ENCODE measurements at places on chromosomes 5 and 9.

- DNase-seq, result no peak
These were observed 9.9 kb downstream of the C9orf85 start for GRCh38 chr9:71921190-71921814.

GRCh38 chr5:13831351-13831750 lies 113.1 kb downstream of the DNAH5 start:
- no peak for DNase-seq

DNA sequence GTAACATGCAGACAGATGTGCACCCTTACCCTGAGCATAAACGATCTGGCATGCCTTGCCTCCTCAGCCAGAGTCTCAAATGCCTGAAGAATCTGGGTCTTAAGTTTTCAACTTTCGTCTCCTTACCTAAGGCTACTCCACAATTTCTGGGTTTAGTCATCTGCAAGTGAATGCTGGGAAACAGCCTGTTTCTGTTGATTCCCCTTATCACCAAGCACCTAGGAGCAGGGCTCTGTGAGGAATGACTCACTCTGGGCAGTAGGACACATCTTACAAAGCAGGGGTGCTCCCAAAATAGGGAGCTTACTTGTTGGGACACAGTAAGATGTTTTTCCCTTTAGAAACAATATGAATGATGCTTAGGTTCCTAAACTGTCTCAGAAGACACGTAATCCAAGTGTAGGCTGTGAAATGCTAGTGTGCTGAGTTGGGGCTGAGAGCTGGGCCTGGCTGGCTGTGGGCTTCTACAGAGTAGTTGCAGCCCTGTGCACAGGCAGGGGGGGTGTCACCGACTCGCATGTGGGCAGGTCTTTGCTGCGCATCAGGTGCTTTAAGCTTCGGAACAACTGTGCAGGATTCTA lies 58.0 kb downstream of the DAP start:
- DNase-seq, result no peak

GRCh38 chr9:77554586-77555105 lies 93.5 kb downstream of the GNA14 start:
- DNase-seq, result no peak

- DNase-seq, result no peak
These were observed 34.3 kb downstream of the PCA3 start for GRCh38 chr9:76798527-76798926.

DNA sequence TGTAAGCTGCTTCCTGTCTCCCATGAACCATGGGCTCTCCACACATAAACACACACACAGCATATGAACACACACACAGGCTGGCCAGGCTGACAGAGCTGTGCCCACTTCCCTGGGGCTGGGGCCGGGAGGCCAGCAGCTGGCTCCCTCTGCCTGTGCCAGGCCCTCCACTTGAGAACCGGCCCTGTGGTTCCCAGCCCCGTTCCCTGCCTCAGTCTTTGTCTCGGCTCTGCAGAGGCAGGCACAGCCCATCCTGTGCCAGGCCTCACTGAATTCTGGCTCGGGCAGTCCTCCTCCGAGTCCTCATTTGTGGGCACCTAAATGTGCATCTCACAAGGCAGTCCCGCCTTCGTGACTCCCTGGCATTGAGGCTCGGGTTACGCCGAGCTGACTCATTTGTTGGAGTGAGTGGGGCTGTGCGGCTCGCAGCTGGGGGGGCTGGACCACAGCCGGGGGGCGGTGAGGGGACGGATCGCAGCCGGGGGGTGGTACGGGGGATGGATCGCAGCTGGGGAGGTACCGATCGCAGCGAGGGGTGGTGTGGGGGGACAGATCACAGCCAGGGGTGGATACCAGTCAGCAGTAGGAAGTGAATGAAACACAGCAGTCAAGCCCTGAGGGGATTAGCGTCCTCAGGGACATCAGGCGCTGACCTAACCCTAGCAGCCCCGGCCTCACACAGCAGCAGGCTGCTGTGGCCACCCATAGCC lies 72.3 kb downstream of the PSMB7 start:
- peak; percentile 74 for DNase-seq

DNA sequence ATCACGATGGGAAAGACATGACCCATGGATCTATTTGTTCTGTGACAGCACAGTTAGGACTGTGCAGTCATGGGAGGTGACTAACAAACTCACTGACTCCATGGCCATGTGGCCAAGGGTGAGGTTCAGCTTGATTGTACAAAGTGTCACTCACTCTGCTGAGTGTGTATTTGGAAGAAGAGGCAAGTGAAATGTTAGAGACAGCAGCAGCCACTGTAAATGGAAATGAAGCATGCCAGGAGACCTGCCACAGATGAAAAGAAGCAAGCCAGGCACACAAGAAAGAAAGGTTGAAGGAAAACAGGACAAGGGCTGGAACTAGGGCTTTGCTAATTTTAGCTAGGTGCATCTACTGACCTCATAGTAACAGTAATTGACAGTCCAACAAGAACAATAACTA lies 42.7 kb upstream of the PALM2AKAP2 start:
- no peak for DNase-seq

- no peak for DNase-seq
These were observed 20.1 kb upstream of the TMEM245 start for GRCh38 chr9:109139851-109140250.

- DNase-seq, result no peak
These were observed 11.2 kb upstream of the ZCCHC9 start for GRCh38 chr5:81290146-81290545.

- no peak for DNase-seq
These were observed 295.2 kb downstream of the ARHGAP26 start for GRCh38 chr5:143065185-143065965.

GRCh38 chr9:34271265-34272006 lies 57.6 kb downstream of the KIF24 start:
- DNase-seq, result no peak

DNA sequence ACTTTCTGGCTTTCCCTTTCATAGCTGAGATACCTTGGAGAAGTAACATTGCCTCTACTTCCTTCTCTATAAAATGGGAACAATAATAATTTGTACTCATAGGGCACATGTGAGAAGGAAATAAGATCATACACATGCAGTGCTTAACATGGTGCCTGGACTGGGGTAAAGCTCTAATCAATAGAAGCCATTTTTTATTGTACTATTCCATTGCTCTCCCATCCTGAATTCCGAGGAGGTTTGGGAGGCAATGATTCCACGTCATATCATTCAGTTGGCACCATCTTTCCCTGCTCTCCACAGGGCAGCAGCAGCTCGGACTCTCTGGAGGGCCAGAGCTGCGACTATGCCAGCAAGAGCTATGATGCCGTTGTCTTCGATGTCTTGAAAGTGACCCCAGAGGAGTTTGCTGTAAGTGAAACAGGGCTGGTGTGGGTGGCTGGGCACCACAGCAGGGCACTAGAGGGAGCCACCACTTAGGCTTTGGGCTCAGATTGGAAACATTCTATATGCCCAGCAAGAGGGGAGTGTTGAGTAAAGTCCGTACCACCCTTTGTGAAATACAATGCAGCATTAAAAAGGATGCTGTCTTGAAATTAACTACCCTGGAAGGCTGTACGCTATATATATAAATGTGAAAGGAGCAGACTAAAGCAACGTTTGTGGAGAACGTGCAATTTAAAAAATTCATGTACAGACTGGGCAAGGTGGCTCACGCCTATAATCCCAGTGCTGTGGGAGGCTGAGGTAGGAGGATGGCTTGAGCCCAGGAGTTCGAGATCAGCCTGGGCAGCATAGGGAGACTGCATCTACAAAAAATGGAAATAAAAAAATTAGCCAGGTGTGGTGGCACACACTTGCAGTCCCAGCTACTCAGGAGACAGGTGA lies 51.2 kb downstream of the RALGPS1 start:
- DNase-seq, result no peak

- no peak for DNase-seq
These were observed 155.6 kb upstream of the ZNF618 start for GRCh38 chr9:113720495-113720894.

GRCh38 chr9:113164536-113165300 lies 13.9 kb downstream of the SLC31A2 start:
- no peak for DNase-seq

DNA sequence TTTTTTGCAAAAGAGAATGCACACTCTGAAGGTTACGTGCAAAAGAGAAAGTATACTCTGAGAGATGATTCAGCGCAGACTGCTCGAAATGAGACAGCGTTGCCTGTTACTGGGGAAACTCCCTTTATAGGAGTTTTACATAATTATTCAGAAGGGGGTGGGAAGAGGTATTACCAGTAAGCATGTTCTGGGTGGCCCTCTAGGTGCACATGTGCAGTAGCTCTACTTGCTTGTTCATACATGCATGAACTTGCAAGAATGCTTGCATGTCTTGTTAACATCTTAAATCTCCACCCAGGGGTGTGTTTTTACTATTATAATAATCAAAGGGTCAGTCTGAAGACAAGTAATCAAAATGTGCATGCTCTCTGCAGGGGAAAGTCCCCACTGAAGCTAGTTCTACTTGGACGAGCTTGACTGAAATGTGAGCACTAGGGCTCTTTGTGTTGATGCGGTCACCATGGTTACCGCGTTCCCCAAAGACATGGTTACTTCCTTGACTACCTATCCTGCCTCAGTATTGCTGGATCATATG lies 75.5 kb downstream of the SGCD start:
- DNase-seq, result no peak

DNA sequence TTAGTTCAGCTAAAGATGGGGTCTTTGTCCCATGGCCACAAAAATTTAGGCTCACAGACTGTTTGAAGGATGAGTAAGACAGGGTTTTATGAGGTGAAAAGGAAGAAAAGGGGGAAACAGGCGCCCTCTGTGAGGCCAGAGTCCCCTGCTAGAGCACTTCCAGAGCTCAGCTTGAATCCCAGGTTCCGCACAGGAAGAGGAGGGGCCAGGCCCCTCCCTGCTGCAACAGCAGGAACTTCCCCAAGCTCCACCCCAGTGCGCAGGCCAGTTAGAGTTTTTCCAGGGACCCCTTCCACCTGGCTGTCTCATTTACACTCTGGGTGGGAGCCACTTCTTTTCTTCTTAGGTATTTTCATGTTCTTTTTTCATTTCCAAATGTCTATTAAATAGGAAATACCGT lies 480.8 kb downstream of the PSAT1 start:
- DNase-seq, result no peak

- no peak for DNase-seq
These were observed 22.8 kb downstream of the ITK start for GRCh38 chr5:157203417-157203816.

DNA sequence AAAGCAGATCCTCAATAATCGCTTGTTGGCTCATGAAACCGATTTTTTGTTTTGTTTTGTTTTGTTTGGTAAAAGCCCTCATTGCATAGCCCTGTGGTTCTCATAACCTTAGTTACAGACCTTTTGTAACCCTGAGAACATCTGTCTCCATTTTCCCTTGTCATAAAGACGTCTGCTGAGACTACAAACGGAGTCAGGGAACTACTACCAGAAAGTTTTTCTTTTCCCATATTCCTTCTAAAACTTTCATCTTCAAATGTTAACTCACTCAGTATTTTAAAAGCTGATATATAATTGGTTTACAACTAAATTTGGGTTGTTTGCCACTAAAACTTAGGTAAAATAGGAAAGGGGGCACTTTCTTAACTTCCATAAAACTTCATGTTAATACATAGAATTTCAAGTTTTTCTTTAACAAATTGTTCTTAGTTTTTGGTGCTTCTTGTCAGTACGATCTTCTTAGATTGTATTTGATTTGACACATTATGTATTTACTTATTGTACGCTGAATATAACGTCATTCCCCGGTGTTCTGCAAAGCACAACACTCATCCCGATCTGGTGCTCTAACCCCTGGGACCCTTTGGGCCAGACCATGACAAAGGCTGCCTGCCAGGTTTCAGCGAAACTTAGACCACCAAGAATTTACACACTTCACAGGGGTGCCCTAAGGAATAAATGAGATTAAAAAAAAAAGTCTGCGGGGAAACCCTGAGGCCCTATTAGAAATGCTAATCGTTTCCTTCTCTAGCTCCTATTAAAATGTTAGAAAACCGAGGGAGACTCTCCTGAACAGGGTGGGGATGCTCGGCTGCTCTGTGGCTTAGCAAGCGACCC lies 1.1 kb upstream of the ANP32B start:
- DNase-seq, result no peak

- DNase-seq, result no peak
These were observed 26.8 kb downstream of the FAM81B start for GRCh38 chr5:95417971-95418370.

DNA sequence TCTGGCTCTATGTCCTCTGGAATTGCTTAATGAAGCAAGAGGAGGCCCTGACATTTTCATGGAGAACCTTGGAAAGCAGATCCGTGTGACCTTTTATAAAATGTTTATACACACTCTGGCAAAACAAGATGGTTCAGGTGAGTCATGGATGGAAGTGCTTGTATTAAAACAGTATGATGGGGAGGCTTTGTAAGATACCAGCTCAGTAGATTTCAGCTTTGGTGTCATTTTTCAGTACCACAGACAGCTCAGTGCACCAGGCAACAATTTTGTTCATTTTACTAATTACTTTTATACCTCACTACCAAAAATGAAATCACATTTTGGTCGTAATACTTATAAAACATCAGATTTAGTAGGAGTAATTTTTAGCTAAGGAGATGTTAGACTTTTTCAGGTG lies 5.2 kb downstream of the KCNN2 start:
- no peak for DNase-seq

DNA sequence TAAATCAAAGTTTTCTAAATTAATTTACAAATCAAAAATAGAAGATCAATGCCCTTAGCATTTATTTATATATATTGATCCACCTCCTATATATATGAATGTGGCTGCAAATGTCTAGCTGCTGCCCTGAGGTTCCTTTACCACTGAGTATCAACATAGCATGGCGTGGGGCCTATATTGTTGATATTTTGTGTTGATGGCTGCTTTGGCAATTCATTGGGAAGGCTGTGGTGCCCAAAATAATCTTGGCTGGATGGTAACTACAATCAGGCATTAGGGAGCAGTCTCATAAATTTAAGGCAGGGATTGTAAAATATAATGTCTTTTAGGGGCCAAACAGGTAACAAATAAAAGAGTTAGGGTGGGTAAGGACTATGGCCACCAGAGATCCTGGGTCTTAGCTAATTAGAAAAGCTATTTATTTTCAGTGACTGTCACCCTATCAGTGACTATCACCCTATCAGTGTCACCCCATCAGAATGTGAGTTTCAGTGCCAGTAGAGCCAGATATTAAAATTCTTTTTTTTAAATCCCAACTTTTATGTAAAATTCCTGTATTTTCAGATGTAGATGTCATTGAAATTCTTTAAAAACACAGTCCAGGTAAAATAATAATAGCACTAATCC lies 190.7 kb upstream of the PCSK5 start:
- no peak for DNase-seq

- no peak for DNase-seq
These were observed 328.2 kb downstream of the DRD1 start for GRCh38 chr5:175115831-175116230.
